NCI-H1105 (cell line): ENCODE measurements at places on chromosomes 2 and 18.

DNA sequence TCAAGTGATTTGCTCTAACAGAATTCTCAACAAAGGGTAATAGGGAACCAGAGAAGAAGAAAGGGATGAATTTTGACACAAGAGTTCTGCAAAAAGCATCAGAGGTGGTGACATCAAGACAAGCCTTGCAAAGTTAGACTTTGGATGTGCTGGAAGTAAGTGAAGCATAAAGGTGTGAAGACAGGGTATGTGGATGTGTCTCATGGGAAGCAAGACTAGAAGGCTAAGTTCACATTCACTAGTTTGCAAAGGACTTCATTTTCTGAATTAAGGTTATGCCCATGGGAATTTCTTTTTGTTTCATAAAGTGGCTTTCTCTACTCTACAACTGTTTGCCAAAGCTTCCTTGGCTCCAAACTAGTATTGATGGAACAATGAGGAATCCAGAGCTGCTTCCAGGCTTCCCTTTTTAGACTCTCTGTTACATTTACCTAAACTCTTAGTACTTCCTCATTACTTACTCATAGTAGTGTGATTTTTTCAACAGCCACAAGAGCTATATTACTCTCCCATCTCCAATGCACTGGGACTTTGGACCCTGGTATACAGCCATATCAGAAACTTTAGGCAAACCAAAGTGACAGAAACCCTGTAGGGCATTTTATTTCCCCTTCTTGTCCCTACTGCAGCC lies 21.1 kb upstream of the IHH start:
- no peak for DNase-seq

- DNase-seq: no peak
Measured at GRCh38 chr2:197130318-197130717, 180.3 kb downstream of the ANKRD44 start.

DNA sequence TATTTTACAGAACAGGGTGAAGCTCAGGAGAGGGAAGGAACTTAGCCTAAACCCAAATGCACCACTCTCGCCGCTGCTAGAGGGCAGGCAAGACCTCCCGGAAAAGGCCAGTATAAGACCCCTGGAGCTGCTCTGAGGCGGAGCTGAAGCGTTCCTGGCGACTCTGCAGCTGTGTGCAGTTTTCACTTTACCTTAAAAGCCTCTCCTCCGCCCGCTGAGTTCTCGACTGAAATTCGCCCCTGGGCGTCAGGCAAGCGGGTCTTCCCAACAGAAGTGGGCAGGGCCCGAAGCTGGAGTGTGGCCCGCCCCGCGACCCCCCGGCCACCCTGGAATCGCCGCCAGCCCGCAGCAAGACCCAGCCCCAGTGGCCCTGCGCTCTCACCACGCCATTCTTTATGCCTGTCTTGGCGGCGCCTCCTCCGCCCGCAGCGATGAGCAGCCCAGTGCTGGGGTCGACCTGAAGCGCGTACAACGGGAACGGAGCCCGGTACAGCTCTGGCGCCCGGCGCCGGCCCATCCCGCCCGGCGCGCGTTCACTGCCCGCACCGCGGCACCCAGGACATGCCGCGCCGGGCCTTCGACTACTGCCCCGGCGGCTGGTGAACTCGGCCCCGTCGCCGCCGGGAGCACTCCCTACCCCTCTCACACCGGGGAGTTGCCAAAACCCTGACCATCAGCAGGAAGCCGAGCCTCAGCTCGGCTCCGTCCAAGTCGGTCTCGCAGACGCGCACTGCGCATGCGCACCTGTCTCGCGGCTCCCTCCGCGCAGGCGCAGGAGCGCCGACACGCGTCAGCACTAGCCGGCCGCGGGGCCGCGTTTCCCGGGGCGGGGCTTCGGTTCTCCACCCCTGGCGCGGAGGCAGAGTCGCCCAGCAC lies at the start of gene PREB:
PREB (minus strand) TSS at position 732 of the 876 bp plus-strand sequence; CDS start at position 517, 215 bp downstream.
- DNase-seq: peak; percentile 95

DNA sequence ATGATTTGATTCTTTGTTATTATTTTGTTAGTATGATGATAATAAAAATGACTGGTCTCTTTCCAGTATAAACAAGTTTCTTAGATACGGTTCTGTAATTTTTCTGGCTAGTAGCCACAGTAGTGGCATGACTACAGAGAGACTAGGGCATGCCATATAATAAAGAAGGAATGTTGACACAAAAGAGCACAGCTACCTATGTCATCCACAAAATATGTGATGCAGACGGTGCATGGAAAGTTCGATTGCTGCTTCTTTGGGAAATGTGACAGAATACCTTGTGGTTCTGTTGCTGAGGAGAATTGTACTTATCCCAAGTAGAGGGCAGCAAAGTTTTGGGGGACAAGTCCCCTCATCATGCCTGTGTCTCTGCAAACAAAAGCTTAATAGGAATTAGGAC lies 26.1 kb upstream of the SETBP1 start:
- DNase-seq: no peak

- no peak for DNase-seq
Measured at GRCh38 chr2:30159766-30160165, 13.0 kb downstream of the YPEL5 start.

DNA sequence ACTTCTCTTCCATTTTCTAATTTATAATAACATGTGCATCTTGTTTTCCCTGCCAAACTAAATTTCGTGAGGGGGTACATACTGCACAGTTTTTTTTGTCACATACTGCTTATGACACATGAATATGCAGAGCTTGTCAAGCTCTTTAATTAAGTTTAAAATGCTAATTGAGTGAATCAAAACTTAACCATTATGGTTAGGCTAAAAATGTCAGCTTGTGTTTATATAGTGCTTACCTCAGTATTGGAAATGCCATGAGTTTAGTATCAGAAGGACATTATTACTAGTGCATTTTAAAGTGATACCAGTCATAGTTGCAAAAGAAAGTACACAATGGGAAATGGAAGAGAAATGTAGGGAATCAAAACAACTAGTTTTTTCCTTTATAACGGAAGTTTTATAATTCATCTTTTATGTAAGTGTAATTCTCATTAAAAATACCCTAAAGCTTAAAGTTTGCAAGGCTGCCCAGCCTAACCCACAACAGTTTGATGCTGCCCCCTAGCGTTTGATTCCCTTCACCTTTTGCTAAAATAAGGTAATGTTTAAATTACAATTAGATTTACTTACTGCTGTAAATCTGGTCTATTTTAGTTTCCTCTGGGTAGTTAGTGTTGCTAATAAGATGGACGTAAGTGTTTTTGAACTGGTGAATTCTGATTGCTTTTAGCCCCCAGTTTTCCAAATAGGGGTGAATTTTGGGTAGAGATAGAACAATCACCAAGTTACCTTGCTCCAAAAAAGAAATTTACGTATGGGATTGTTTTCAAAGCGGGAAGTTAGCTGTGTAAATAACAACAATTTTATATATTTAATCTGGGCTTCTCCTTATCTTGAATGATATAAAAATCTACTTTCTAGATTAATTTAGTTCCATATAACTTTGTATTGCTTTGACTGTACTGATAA lies 3.2 kb downstream of the SLC39A10 start:
- DNase-seq: peak; percentile 51

DNA sequence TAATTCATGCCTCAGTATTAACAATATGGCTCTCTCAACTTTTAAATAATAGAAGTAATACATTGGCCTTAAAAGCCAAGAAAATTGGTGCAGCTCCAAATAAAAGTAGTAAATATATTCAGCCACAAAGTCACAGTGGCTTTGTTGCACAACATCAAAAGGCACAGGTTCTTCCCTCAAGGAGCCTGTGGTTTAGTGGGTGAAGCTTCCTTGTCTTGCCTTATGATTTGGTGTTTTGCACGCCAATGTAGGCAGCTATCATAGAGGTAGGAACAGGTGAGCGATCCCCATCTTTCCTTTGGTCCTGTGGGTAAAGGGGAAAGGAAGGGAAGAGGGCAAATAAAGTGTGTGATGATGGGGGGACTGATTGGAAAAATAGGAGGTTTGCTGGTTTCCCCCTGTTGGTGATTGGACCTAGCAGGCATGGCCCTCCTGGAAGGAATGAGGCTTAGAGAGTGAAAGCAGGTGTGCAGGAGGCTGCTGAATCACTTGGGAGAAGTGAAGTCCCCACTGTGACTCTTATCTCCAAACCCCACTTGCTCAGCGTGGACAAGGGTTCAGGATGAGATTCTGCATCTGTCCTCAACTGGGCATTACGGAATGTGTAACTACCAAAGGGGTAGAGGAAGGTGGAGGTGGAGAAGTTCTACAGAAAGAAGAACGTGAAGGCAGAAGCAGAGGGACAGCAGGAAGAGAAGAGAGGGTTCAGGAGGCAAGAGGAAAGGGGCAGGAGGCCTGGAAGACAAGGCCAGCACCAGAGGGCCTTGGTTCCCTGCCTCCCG lies 20.1 kb upstream of the TNP1 start:
- no peak for DNase-seq

DNA sequence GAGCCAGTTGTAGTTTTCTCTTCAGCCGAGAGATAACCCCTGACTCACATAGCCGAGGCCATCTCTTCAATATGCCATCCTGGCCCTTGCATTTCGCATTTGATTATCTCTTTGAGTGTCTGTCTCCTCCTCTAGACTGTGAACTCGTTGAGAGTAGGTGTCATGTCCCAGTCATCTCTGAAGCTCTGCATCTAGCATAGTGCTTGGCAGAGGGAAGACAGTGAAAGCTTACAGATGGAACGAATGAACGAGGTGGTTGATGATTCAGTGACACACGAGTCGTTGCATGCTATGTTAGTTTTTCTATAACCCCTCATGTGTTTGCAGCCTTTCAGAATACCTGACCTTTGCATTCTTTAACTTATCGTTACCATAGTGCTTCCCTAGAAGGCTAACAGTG lies 59.9 kb upstream of the CYRIA start:
- no peak for DNase-seq

DNA sequence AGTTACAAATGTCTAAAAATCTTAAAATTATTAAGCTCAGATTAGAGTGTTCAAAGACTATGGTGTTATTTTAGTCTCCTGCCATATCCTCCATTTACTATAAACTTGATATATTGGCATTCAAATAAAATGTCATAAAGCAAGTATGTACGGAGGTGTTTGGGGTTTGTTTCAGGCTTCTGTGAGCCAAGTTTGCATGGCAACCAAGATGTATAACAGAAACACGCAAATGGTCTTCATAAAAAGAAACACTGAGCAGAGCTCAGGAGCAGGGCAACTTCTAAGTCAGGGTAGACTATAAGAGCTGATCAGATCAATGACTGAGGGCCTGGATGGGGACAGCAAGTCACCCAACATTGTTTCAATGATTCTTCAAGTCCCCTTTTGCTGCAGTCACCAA lies 20.5 kb upstream of the OSR1 start:
- no peak for DNase-seq

DNA sequence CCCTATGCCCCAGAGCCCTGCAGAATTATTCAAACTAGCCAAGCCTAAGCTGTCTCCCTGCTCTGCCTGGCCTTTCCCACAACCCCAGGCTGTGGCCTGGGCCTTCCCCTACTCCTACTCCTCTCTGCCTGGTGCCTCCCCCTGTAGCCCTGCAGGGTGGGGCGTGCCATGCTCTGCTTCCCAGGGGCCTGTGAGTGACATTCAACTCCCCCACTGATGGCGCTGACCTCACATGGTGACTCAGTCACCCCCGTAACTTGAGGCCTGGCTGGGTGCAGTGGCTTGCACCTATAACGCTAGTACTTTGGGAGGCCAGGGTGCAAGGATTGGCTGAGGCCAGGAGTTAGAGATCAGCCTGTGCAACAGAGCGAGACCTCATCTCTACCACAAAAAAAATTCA lies 60.6 kb downstream of the KIF1A start:
- no peak for DNase-seq

DNA sequence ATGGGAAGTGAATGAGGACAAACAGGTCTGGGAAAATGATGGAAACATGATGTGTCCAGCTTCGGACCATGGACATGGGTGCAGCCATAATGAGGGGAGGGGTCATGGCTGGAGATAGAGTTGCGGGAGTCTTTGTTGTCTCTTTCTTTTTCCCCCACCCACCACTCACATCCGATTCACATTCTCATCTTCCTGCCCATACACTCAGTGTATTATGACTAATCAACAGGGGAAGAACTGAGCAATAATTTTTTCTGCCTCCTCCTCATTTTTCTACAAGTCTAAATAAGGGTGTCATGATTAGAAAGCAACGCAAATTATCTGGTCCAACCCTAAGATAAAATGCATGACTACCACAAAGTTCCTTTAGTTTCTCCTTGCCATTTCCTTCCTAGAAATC lies 5.7 kb upstream of the SERPINB2 start:
- DNase-seq: no peak

- DNase-seq: no peak
Measured at GRCh38 chr2:120658042-120658769, 77.5 kb upstream of the GLI2 start.

GRCh38 chr2:96546797-96547196 lies 10.2 kb downstream of the ARID5A start:
- no peak for DNase-seq

GRCh38 chr2:46079985-46080560 lies 217.1 kb upstream of the EPAS1 start:
- DNase-seq: no peak

DNA sequence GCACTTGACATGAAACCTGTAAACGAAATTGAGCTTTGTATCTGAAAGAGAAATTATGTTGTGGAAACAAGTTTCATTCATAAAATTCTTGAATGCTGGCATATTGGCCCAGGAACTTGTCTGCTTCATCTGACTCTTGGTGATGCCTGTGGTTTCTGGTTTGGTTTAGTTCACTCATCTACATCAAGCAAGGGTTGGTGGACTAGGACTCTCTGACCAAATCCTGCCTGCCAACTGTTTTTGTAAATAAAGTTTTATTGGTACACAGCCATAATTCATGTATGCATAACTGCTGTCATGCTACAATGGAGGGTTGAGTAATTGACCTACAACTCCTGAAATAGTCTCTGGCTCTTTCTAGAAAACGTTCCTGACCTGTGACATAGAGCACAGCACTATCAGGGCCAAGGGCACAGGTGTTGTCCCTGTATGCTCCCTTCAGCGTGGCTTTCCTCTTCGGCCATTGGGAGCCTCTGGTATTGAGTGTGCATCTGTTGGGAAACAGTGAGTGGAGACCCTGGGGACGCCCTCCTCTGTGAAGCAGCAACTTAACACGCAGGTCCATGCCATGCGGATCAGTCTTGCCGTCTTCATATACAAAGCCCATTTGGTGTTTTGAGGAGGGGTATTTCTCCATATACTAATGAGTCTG lies 226.3 kb downstream of the SH3RF3 start:
- DNase-seq: no peak

DNA sequence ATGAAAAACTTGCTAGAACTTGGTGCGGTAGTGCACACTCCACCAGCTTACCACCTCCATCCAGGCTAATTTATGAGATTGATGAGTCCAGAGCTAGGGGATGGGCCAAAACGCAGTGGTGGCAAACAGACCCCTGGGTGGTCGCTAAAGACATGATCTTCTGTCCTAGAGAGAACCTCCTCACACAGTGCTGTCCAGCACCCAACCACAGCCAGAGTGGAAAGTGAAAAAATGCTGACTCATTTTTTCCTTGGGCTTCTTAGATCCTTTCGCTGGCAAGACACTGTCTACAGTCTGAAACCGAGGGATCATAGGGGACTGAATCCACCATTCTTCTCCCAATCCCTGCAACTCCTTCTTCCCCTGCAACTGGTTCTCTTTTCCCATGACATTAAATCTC lies 4.1 kb downstream of the ANTXR1 start:
- no peak for DNase-seq

- no peak for DNase-seq
Measured at GRCh38 chr18:62368100-62368499, 43.0 kb downstream of the TNFRSF11A start.

- no peak for DNase-seq
Measured at GRCh38 chr18:2878656-2879330, 32.0 kb downstream of the EMILIN2 start.

- DNase-seq: no peak
Measured at GRCh38 chr2:119657466-119658145, 21.4 kb upstream of the TMEM177 start.

GRCh38 chr2:58428096-58429013 lies 187.2 kb upstream of the FANCL start:
- DNase-seq: peak; percentile 54

GRCh38 chr18:47331026-47331425 lies 79.6 kb upstream of the SKOR2 start:
- DNase-seq: no peak
